ENCODE measurements at places on chromosomes 13 and 19. TPM values are rescaled to one million over a fixed set of nuclear protein-coding genes. Genes with fewer than 3 reads are reported as not detected.

- H3K27ac ChIP-seq = no peak overlapping the region
- DNase-seq = no peak
- peaks cover 70% of the 10 kb centered on the region for H3K36me3 ChIP-seq
- H3K27me3 ChIP-seq = no peaks in the 10 kb centered on the region
Observed at GRCh38 chr19:45354241-45354842, 13.8 kb downstream of the KLC3 start.

DNA sequence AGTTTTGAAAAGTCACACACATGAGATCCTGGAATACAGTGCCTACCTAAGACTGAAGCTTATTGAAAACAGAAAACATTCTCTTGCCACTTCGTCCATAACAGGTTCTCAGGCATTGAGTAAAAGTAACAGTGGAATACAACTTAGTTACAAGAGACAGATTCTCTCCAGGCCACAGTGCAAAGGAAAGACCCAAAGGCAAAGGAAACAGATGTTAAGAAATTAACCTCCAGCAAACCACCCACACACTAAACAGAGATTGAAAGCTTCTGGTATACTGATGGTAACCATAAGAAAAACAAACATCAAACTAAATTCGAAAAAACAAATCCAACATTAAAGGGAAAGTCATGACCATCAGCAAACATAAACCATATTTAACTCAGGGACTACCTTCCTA, 914.7 kb downstream of the SLITRK5 start:
- H3K27me3 ChIP-seq = no peaks in the 10 kb centered on the region
- DNase-seq = no peak
- H3K27ac ChIP-seq = no peak overlapping the region

F7 gene
- 2.0 TPM for polyA plus RNA-seq

DNA sequence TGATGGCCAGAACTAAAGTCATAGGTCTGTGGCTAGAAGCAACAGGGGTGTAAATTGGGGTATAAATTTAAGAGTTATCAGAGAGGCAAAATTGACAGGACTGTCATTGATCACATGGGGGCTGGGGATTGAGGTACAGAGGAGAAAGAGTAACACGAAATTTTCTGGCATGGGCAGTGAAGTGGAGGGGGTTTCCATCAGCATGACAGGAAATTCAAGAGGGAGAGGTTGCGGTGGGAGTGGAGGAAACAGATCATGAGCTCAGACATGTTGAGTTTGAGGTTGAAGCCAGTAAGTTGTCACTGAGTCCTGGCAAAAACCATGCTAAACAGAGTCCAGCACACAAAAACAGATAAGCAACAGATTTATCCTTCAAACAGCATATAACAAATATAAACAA, 192.1 kb upstream of the TSC22D1 start:
- DNase-seq = no peak
- H3K27ac ChIP-seq = no peak overlapping the region
- no peak overlapping the region for H3K4me3 ChIP-seq
- peaks cover 4% of the 10 kb centered on the region for H3K4me1 ChIP-seq
- no peaks in the 10 kb centered on the region for H3K27me3 ChIP-seq

DNA sequence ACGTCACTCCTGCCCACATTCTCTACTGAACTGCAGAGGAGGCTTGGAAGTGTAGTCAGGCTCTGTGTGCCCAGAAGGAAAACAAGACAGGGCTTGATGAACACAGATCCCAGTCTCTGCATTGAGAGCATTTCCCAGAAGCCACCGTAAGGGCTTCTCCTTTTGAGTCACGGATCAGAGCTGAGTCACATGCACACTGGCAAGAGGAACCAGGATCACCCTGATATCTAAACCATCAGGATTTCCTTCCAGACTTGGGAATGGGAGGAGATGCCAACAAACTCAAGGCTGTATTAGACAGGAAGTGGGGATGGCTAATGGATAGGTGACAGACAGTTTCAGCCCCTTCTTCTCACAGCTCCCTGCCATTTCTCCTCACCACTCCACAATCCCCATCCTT, 17.7 kb upstream of the FBXO17 start:
- H3K36me3 ChIP-seq = no peaks in the 10 kb centered on the region
- no peak overlapping the region for H3K27ac ChIP-seq
- no peak overlapping the region for H3K4me3 ChIP-seq
- H3K27me3 ChIP-seq = peaks cover 3% of the 10 kb centered on the region
- DNase-seq = no peak
- H3K4me1 ChIP-seq = peaks cover 5% of the 10 kb centered on the region

DNA sequence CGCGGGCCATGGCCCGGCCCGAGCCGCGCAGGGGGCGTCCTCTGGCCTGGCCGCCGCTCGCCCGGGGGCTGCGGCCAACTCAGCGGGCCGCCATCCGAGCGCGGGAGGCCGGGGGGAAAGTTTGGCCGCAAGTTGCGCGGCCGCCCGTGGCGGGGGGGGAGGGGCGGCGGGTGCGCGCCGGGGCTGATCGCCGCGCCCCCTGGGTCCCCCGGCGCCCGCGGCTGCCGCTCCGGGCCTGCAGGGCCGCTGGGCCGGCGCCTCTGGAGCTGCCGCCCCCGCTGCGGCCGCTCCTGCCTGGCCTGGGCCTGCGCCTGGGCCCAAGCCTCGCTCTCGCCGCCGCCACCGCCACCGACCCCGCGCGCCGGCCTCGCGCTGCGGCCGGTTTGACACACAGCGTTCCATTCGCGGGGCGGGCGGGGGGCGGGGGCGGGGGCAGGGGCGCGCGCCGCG, at the start of gene NR2F6:
NR2F6 (minus strand) TSS at position 385 of the 450 bp plus-strand sequence. CDS start 699 bp downstream, outside the sequence.
- DNase-seq = no peak
- peaks cover 47% of the 10 kb centered on the region for H3K4me1 ChIP-seq
- peak within 1 kb of the TSS; percentile 93 for H3K27ac ChIP-seq
- H3K27me3 ChIP-seq = no peaks in the 10 kb centered on the region

DNA sequence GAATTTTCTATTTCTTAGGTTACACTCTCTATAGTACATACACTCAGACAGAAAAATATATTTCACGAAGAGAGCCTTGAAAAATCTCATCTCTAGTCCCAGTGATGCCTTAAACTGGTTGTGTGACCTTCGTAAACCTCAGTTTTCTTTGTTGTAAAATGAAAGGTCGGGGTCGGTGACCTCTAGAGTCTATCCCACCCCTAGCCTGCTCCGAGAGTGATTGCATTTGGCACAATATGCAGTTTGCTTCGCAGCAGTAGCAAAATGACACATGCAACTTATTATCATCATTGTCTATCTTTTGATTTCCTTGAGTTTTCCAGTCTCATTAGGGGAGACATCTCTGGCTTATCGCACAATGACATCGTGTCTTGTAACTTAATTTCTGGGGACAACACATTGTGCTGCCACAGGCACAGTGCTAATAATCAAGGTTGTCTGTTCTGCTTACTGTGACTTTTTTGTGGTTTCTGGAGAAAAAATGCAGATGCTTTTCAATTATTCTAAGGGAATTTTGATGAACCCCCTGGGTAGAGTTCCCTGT, 115.0 kb downstream of the GGACT start:
- H3K4me3 ChIP-seq = no peak overlapping the region
- no peaks in the 10 kb centered on the region for H3K27me3 ChIP-seq
- H3K4me1 ChIP-seq = no peaks in the 10 kb centered on the region
- H3K36me3 ChIP-seq = no peaks in the 10 kb centered on the region
- DNase-seq = no peak

NKPD1 gene
- polyA plus RNA-seq = 0.20 TPM

GRCh38 chr19:50510700-50511068, 307 bp downstream of the JOSD2 start:
- H3K36me3 ChIP-seq = no peaks in the 10 kb centered on the region
- peak overlapping the region; percentile 97 for H3K27ac ChIP-seq
- H3K4me3 ChIP-seq = peak overlapping the region; percentile 71
- DNase-seq = no peak
- peaks cover 39% of the 10 kb centered on the region for H3K4me1 ChIP-seq

DNA sequence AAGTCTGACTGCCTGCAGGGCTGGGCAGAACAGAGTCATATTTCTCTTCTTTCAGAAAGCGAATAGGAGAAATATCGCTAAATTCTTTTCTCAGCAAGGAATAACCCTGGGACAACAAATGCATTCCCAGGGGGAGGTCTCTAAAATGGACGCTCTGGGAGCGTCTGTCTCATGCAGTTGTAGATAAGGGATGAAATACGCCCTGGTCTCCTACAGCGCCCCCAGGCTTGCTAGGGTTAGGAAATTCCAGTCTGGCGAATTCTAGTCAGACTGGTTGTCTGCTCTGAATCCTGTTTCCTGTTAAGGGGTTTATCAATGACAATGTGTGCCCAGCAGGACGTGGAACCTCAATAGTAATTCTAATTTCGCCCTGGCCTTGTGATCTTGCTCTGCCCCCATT, 1214.1 kb downstream of the DIAPH3 start:
- H3K36me3 ChIP-seq = no peaks in the 10 kb centered on the region
- no peaks in the 10 kb centered on the region for H3K4me1 ChIP-seq
- no peak for DNase-seq
- H3K27me3 ChIP-seq = no peaks in the 10 kb centered on the region
- no peak overlapping the region for H3K4me3 ChIP-seq

- H3K27ac ChIP-seq = no peak overlapping the region
- DNase-seq = no peak
- H3K4me1 ChIP-seq = peaks cover 47% of the 10 kb centered on the region
- no peaks in the 10 kb centered on the region for H3K27me3 ChIP-seq
- peaks cover 10% of the 10 kb centered on the region for H3K36me3 ChIP-seq
- peak overlapping the region; percentile 2 for H3K4me3 ChIP-seq
Observed at GRCh38 chr19:1082165-1082927, 12.8 kb downstream of the POLR2E start.

ZNF737 gene
- polyA plus RNA-seq = 8.2 TPM

C13orf42 gene
- polyA plus RNA-seq = 0.05 TPM

DNA sequence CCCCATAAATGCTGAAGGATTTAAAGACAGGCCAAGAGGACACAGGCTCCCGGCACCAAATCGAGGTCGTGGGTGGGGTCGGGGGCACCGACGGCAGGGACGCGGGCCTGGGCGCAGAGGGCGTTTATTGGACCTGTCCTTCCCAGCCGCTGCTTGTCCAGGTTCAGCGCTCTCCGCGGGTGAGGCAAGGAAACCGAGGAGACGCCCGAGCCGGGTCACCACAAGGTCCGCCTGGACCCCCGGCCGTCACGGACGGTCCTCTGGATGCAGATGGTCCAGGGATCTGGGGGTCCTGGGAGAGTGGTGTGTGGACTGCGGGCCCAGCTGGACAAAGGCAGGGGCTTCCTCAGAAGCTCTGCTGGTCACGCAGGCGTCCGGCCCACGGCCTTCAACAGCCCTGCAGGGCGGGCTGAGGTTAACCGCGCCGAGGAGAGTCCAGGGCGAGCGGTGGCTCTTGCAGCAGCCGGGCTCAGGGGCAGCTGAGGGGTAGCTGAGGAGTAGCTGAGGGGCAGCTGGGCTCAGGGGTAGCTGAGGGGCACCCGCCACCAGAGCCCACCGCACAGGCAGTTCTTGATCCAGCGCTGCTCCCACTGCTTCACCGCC, 8.5 kb downstream of the CFD start:
- H3K4me1 ChIP-seq = peaks cover 20% of the 10 kb centered on the region
- no peak overlapping the region for H3K4me3 ChIP-seq
- peaks cover 8% of the 10 kb centered on the region for H3K27me3 ChIP-seq
- DNase-seq = no peak
- H3K27ac ChIP-seq = no peak overlapping the region

DNA sequence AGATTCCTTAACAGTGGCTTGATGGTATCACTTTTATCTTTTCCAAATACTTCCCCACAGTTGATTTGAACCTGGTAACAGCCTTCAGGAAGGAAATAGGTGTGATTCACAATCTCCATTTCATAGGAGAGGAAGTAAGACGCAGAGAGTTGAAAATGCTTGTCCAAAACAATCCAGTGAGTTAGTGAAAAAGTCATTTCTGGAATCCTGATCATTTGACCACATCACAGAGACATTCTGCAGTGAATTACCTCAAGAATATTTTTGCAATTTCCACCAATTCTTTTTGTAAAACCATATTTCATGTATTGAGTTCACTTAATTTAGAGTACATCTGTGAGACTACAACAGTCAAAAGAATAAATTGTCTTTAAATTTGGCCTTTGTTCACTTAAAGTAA, 292.8 kb downstream of the DCLK1 start:
- H3K27ac ChIP-seq = no peak overlapping the region
- H3K27me3 ChIP-seq = no peaks in the 10 kb centered on the region
- no peak overlapping the region for H3K4me3 ChIP-seq
- H3K36me3 ChIP-seq = peaks cover 19% of the 10 kb centered on the region
- peak; percentile 44 for DNase-seq

PSG1 gene
- 0.19 TPM for polyA plus RNA-seq

PDX1 gene
- not detected for polyA plus RNA-seq

GRCh38 chr13:28531077-28531844, 36.3 kb upstream of the FLT1 start:
- peaks cover 63% of the 10 kb centered on the region for H3K27me3 ChIP-seq
- peak overlapping the region; percentile 26 for H3K4me3 ChIP-seq
- peak; percentile 74 for DNase-seq
- H3K36me3 ChIP-seq = no peaks in the 10 kb centered on the region
- peaks cover 14% of the 10 kb centered on the region for H3K4me1 ChIP-seq

DNA sequence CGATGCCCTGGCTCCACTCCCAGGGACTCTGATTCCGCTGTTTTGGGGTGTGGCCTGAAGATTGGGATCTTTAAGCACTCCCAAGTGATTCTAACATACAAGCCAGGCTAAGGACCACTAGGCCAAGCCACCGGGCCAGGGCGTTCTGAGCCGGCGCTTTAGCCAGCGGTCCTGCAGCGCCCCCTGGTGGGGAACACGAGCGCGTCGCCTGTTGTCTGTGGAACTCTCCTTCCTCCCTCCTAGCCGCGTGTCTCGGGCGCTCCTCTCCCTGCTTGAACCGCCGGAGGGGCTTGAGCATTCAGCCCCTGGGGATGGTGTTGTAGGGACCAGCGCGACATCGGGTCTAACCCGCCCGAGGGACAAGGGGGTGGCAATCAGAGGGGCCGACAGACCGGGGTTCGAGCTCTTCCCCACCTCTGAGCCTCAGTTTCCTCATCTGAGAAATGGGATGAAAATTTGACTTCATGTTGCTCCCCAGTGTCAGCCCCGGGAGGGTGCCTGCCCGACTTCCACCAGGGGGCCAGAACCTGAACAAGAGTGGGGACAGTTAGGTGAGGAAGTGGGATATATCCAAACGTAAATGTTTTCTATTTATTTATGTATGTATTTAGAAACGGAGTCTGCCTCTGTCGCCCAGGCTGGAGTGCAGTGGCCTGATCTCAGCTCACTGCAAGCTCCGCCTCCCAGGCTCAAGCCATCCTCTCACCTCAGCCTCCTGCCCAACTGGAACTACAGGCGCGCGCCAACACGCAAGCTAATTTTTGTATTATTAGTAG, 18.0 kb upstream of the PNMA8B start:
- no peak overlapping the region for H3K27ac ChIP-seq
- peak; percentile 85 for DNase-seq
- peaks cover 4% of the 10 kb centered on the region for H3K27me3 ChIP-seq
- H3K36me3 ChIP-seq = no peaks in the 10 kb centered on the region

GRCh38 chr13:90618133-90618532, 729.4 kb upstream of the MIR17HG start:
- no peak for DNase-seq
- H3K4me3 ChIP-seq = no peak overlapping the region
- no peak overlapping the region for H3K27ac ChIP-seq
- H3K27me3 ChIP-seq = peaks cover 2% of the 10 kb centered on the region

GRCh38 chr13:69109891-69110525, 997.6 kb upstream of the ATXN8OS start:
- H3K27ac ChIP-seq = no peak overlapping the region
- H3K4me3 ChIP-seq = no peak overlapping the region
